ENCODE measurements at places on chromosomes 13 and 19.

DNA sequence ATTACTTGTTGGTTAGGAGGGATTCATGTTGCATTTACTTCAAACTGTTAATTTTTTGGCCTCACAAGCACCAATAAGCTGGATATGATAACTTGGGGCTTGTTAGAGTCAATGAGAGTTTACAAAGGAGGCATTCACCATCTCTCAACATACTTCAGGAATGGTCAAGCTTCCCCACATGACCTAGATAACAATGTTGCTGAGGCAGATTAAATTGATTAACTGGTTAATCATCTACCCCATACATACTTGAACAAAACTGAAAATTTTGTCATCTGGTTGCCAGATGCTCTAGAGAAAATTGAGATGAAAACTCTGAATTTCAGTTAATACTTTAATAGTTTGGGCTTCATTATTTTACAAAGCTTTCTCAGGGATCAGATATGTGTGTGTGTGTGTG lies 43.0 kb upstream of the UBL3 start:
- DNase-seq, result no peak

GRCh38 chr13:44576351-44577235 lies 463 bp upstream of the TSC22D1 start:
- no peak for DNase-seq

GRCh38 chr13:51397262-51397941 lies 55.4 kb downstream of the INTS6 start:
- no peak for DNase-seq

GRCh38 chr19:45528149-45528743 lies 21.0 kb downstream of the VASP start:
- DNase-seq, result no peak

GRCh38 chr13:95650696-95651095 lies 6.2 kb upstream of the DZIP1 start:
- DNase-seq, result no peak

All from GM13976 (cell line).